ENCODE measurements at places on chromosomes 3 and 15.

DNA sequence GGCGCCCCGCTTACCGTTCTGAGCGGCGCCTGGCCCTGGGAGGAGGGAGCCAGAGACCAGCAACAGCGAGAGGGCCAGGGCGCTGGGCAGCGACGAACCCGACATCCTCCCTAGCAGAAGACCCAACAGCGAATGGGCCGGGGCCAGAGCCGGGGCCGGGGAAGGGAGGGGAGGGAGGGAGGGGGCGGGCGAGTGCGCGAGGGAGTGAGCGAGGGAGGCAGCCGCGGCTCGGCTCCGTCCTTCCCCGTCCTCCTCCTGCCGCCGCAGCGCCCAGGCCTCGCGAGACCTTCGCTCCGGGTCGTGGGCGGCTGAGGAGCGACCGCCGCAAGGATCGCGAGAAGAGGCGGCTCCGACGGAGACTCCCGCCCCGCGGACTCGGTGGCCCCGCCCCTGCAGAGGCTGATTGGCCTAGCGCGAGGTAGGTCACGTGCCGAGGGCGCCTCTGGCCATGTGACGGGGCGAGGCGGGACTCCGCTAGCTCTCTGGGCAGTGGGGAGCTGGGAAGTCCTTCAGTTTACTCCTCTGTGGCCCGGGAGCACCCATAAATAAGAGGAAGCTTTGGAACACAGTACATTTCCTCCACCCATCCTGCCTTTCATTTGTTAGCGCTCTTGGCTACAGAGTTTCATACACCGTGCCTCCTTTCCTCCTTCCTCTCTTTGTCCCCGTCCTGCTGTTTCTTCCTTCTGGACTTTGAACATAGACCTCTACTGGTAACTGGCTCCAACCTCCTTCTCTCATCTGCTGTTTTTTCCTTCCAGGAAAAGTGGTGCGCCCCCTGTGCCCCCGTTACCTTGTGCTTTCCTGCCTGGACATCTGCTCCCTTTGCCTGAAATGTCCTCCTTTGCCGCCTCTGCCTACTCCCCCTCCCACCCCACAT, at the start of gene NPTN:
Gene NPTN (minus strand): TSS at position 279 of the 880 bp plus-strand sequence. CDS start 174 bp downstream, at position 105.
- peak; percentile 97 for DNase-seq

DNA sequence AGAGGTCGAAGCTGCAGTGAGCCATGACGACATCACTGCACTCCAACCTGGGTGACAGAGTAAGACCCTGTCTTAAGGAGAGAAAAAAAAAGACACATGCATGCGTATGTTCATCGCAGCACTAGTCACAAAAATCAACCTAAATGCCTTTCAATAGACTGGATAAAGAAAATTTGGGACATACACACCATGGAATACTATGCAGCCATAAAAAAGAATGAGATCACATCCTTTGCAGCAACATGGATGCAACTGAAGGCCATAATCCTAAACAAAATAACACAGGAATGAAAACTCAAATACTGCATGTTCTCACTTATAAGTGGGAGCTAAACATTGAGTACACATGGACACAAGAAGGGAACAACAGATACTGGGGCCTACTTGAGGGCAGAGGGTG, 53.1 kb downstream of the FSIP1 start:
- no peak for DNase-seq

- no peak for DNase-seq
Observed at GRCh38 chr15:23572844-23573243, 7.4 kb downstream of the MKRN3 start.

DNA sequence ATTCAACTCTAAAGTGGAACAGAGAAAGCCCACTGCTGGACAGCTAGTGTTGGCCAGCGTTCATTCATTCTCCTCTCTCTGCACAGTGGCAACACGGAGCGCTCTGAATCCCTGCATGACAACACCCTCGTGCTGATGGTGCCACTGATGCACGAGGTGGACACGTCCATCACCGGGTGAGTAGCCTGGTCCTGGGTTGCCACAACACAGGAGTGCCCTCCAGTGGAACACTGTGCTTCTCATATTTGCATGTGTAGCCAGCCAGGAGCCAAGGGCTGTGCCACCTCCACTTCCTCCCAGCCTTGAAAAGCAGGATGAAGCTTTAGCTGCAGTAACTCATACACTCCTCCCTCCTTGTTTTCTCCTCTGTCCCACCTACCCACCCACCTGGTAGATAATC, 120.0 kb upstream of the CTDSPL start:
- DNase-seq, result no peak

DNA sequence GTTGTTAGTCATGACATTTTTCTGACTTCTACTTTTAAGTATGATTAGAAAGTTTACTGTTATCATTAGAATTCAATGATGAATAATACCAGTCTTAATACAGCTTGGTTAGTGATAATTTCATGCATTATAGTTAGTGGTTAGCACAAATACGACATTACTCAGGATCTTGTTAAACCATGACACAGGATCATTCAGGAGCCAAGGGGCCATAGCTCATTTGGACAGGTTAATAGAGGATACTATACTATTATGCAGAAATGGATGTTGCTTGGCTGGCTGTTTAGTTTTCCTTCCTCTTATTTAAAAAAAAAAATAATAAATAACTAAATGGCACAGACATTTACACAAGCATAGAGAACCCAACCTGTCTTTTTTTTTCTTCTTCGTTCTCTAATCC, 55.5 kb downstream of the NSUN3 start:
- DNase-seq, result no peak

DNA sequence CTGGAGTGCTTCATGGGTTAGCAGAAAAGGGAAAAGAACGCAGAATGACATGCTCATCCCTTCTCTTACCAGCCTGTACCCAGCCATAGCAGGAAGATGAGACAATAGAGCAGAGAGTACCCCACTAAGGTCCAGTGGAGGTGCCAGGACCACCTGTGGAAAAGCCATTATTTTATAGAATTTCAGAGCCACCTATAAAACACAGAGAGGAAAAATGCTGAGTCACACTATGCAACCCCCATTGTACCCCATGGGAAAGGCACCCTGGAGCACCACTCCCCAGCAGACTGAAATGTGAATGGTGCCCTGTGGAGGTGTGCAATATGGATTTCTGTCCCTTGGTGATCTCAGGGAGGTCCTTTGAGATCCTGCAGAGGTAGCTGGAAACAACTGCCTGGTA, 97.2 kb downstream of the HES1 start:
- no peak for DNase-seq

DNA sequence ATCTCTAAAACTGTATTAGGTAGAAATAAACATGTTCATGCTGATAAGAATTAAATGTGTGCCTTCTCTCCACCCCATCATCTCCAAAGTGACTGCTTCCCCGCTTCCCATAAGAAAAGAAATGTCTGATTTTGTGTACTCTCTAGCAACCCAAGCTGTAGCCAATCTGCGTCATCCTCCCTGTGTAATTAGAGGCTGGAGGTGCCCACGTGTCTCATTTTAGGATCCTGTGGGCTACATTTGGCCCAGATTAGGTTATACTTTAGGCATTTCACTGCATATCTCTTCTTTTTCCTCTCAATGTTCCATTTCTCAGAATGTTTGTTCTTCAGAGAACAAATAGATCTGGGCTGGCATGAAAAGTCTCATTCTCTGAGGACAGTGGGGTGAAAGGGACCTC, 19.3 kb upstream of the ZNF148 start:
- no peak for DNase-seq

DNA sequence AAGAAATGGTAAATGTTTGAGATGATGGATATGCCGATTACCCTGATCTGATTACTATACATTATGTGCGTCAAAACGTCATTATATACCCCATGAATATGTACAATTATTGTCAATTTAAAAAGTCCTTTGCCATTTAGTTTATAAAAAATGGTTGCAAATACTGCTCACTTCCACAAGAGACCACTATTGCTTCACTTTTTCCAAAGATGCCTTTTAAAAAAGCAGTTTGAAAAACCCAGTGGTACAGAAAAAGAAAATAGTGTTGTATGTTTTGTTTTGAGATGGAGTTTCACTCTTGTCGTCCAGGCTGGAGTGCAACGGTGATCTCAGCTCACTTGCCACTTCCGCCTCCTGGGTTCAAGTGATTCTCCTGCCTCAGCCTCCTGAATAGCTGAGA, 39.3 kb downstream of the EDEM1 start:
- DNase-seq, result no peak

DNA sequence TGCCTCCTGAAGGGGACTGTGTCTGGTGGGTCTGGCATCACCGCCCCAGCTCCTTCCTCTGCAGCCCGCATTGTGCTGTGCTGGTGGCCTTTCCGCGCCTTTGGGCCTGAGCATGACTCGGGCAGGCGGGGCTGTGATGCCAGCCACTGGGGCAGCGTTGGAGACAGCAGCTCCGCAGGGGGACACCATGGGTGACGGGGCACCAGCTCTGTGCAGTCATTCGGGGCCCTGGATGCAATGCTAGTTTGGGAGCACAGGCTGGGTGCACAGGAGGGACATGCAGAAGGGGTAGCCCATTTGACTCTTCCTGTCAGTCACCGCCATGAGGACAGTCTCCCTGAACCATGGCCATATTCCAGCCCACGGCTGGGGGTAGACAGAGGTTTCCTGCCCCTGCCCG, 83.8 kb upstream of the SNRPA1 start:
- no peak for DNase-seq

DNA sequence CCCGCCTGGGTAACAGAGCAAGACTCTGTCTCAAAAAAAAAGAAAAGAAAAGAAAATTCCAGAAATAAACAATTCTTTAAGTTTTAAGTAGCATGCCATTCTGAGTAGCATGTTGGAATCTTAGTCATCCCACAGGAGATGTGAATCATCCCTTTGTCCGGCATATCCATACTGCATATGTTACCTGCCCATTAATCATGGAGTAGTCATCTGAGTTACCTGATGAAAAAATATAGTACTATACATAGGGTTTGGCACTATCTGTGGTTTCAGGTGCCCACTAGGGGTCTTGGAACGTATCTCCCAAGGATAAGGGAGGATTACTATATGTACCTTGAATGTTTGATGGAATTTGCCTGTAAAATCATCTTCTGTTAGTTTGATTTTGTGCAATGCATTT, 6.3 kb upstream of the CCR4 start:
- no peak for DNase-seq

- no peak for DNase-seq
Observed at GRCh38 chr15:96166223-96167200, 164.0 kb upstream of the NR2F2 start.

- no peak for DNase-seq
Observed at GRCh38 chr3:188211476-188211875, 57.5 kb downstream of the LPP start.

DNA sequence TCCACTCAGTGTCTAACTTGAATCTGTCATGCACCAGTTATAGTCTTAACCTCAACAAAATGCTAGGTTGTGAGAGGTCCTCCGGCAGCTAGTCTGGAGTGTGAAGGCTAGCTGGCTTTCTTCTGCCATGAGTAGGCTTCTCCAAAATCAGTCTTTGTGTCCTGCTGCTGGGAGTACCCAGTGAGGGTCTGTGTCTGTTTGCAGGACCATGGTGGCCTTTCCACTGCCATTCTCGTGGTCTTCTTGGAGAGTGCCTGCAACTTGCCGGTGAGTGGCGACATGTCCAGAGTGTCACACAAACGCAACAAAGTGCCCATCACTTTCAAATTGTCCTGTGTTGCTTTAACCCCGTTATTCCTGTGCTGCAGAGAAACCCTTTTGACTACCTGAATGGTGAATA, 34.0 kb downstream of the ESYT3 start:
- DNase-seq, result no peak

- no peak for DNase-seq
Observed at GRCh38 chr3:193270451-193270850, 29.4 kb downstream of the PLAAT1 start.

DNA sequence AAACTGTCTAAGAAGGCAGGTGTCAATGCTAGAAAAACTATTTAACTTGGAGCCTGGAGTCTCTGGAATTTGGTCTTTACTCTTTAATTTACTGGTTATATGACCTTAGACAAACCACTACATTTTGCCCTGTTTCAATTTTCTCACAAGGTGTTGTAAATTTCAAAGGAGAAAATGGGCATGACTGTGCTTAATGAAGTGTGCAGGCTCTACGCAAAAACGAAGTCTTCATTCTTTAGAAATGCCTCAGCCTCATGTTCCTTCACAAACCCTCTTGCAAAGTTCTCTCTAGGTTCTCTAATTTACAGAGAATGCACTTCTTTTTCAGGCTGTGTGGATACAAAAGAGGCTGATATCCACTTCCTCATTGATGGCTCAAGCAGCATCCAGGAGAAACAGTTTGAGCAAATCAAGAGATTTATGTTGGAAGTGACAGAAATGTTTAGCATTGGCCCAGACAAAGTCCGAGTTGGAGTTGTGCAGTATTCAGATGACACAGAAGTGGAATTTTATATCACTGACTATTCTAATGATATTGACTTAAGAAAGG, 39.1 kb downstream of the COL6A5 start:
- no peak for DNase-seq

DNA sequence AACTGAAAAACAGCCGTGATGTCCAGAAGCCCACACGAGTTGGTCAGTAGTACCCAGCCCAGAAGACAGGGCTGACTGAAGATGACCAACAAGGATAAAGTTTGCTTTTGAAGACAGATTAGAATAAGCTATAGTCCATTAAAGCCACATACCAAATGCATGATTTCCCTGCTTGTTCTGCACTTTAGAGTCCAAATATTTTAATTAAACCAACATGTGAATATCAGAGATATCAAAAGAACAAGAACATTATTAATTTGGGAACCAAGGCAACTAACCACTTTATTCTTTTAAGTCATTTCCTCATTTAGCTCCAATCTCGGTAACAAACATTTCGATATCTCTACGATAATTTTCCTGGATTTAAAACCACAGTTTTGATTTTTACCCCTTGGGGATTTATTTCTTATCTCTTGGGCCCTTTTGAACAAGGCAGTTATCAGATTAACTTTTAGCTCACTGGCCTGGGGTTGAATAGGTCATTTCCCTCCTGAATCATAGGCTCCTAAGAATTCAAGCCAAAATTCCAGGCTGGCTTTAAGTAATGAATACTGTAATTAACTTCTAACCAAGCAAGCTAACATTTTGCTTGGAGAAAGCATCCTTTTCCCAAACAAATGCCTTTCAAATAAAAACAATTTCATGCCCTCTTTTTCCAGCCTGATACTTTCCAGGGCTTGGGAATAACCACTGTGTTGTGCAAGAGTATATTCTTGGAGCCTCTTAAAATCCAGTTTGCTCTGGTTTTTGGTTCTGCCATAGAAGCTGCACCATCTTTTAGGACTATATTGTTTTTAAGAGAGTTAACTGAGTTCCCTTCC, 102.9 kb upstream of the NR2E3 start:
- DNase-seq, result no peak

DNA sequence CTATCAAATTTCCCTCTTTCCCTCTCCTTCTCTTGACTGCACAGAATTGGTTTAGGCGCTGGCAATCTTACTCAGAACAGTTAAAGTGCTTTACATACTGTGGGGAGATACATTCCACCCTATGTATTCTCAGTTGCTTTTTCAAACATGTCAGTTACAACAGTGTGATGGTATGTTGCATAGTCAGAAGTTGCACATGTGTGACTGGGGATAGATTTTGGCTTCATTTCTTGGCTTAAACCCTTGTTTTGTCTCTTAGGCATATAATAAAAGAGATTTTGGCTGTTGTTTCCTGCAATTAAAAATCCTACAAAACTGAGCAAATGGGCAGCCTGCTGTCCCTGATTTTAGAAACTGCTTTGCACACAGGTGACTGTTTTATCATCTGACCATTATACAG, 86.7 kb downstream of the PIK3R4 start:
- no peak for DNase-seq

- DNase-seq, result no peak
Observed at GRCh38 chr3:143002083-143002712, 828 bp downstream of the U2SURP start.
